Stimulated activated CD8-positive, alpha-beta memory T cell treated with anti-CD3 and anti-CD28 coated beads, Interleukin-2, amount 100 ng/mL, for 48 hours (primary cell): ENCODE measurements at places on chromosomes 11 and 22.

GRCh38 chr11:111851636-111852035, 19.7 kb downstream of the ALG9 start:
- no peak for DNase-seq

- DNase-seq = peak; percentile 91
Observed at GRCh38 chr11:86244522-86245368, at the start of gene EED. Gene EED, plus strand, starts transcription at chr11:86244753. Its CDS starts 477 bp downstream, at chr11:86245230.

GRCh38 chr11:12285106-12285505, 92.3 kb upstream of the PARVA start:
- no peak for DNase-seq

DNA sequence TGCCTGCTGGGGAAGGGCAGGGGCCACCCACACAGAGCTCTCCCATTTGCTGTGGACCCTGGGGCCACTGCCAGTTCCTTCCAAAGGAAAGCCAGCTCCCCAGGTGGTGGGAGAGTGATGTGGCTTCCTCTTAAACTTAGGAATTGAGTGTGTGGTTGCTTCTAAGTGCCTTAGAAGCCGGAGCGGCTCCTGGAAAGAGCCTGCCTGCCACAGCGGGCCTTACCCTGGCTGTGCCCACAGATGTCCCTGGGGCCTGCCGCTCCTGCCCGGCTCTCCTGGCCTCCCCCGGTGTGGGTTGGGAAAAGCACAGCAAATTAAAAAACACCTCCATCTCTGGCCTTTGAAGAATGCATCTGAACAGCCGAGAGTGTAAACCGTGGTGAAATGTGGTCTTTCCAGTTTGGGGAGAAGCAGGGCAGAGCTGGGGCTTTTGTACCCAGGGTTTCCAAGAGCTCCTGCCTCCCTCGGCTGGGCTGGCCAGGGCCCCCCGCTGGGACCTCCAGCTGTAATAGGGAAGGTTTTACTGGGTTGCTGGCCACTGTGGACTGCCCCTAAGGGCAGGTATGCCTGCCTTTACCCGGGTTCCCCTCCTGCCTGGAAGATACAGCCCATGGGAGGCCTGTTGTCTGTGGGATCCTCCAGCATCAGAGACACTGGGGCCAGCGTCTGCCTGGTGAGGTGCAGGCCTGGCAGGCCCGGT, 30.2 kb downstream of the LRP5 start:
- DNase-seq = no peak

GRCh38 chr11:130175898-130176297, 16.3 kb downstream of the ST14 start:
- no peak for DNase-seq

- DNase-seq = peak; percentile 71
Observed at GRCh38 chr11:65791719-65792213, 4.9 kb downstream of the OVOL1 start.

DNA sequence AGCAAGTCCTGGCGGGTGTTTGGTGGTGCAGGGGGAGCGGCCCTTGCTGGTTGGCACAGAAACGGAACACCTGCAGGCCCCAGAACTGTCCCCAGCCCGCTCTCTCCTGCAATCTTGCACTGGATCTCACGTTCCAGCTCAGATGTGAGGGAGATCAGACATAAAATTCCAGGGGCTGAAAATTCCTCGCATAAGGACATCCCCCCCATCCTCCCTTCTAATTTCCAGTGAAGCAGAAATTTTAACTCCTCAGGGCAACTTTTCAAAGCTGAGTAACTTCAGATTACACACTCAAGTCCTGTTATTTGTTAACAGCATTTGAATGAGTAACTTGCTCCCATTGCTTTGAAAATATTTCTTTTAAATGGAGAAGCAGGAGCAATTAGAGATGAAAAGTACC, 40.3 kb upstream of the RASSF10 start:
- DNase-seq = no peak

DNA sequence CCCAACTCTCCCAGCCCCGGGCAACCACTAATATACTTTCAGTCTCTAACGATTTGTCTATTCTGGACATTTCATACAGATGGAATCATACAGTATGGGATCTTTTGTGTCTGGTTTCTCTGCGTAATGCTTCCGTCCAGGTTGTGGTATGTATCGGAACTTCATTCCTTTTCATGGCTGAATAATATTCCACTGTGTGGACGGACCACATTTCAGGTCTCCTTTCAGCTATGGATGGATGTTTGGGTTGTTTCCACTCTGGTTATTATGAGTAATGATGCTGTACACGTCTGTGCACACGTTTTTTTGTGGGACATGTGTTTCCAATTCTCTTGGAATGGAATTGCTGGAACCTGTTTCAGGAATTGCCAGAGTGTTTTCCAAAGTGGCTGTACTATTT, 17.4 kb upstream of the CPT1A start:
- DNase-seq = no peak

DNA sequence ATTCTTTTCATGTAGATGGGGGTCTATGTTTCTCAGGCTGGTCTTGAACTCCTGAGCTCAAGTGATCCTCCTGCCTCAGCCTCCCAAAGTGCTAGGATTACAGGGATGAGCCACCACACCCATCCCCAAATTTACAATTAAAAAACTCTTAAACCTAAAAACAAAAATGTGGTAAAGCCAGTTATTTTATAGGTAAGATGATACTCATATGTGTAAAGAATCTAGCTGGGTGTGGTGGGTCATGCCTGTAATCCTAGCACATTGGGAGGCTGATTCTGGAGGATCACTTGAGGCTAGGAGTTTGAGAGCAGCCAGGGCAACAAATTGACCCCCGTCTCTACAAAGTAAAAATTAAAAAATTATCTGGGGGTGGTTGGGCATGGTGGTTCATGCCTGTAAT, 4.0 kb upstream of the RBM14 start:
- DNase-seq = no peak

GRCh38 chr22:41367039-41367679, 14.6 kb upstream of the TEF start:
- no peak for DNase-seq

DNA sequence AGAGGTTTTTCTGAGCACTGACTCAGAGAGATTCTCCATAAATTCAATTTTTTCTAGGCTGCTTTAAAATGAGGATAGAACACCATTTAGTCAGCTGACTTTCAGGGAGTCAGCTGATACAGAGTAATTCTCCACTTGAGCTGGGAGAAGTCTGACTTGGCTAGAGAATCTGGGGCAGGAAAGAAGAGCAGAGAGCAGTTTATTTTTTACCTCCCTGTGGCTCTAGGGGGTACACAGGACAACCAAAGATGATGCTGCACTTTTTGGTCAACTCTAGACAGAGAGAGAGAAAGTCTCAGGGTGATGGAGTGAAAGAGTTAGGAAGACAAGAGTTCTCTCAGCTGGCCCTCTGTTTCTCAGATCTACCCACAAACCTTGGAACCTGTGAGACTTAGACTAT, 67.3 kb upstream of the EED start:
- no peak for DNase-seq

GRCh38 chr22:24434471-24435322, 7.3 kb downstream of the ADORA2A start:
- DNase-seq = peak; percentile 68

- DNase-seq = no peak
Observed at GRCh38 chr11:92978271-92979111, 9.0 kb downstream of the MTNR1B start.

- DNase-seq = peak; percentile 2
Observed at GRCh38 chr11:126716456-126717083, 284.0 kb downstream of the KIRREL3 start.

DNA sequence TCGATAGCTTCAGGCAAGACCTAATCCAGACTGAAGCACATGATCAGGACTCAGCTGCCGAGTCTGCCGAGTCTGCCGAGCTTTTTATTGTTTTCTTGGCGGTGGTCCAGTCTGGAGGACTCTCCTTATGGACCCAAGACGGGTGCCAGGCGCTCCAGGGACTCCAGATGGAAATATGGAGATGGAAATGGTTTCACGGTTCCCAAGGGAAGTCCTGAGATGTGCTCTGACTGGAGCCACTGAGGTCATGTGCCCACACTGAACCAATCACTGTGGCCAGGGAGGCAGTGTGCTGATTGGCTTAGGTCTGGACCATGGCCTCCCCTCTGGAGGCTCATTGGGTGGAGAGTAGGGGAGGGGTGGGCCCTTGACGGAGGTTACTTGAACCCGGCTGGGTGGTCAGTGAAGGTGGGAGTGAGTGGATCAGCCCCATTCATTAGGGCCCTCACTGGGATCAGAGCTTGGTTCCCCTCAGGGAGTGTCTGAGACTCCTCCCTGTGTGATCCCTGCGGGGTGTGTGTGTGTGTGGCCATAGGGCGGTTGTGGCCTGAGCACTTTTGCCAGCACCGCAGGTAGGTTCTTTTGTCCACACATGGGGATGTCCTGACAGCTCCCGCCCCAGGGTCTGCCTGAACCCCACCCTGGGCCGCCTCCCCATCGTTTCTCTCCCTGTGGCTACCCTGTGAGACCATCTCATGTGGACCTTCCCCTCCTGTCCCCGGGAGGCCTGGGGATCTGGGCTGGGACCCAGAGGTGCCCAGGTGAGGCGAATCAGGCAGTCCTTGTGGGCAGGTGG, 14.0 kb downstream of the RPS6KA4 start:
- no peak for DNase-seq

DNA sequence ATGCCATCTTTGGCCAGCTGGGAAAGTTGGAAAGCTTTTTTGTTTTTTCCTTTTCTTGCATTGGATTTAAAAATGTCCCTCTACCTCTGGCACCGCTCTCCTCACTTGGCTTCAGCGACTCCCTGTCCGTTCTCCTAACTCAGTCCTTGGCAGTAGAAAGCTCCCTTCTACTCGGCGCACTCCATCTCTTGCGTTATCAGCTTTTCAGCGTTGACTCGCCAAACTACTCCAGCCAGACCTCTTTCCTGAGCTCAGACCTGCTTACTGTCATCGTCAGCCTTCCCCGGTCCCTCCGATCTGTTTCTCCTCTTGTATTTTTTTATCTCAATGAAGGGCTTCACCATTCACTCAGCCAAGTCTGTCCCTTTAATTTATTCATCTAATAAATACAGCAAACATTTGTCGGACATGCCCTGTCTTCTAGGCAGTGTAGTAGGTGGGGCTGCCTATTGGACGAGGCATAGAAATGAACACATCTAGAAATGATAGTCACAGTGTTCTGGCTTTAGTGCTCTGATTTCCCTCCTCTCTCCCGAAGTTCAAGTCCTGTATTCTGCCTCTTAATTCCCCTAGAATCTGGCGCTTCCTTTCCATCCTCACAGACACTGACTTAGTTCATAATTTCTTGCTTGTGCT, 839 bp downstream of the CEP164 start:
- DNase-seq = no peak
